ENCODE measurements at places on chromosomes 1 and 21.
A peak's percentile ranks its signal among the peaks of the same experiment; 100 is the strongest.

DNA sequence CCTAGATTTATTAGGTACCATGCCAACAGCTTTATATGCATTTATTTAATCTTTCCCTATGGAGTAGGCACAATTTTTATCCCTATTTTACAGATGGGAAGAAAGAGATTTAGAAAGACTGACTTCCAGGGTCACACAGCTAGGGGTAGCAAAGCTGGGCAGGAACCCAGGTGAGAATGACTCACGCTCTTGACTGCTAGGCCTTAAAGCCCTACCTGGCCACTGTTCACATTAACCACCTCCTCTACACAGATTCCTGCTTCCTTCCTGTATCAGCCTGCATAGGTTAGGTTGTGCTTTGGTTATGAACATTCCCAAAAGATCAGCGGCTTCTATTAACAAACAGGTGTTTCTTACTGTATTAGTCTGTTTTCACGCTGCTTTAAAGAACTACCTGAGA, 53.2 kb downstream of the DNAJC6 start:
- DNase-seq, result no peak

DNA sequence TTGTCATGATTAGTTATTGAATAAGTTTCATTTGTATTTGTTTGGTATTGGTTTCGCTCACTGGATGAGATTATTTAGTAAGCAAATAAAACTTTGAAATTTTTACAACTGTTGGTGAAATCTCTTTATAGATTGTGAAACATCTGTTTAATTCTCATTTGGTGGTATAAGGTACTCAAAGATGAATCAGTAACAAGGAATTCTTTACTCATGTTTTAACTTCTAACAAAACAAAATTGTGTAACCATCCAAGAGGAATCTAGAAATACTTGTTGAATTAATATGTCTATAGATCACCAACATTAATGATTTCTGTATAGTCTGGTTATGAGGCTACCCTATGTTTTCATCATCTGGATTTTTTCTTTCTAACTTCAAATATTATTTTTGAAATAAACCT, 62.8 kb upstream of the USP25 start:
- no peak for DNase-seq

DNA sequence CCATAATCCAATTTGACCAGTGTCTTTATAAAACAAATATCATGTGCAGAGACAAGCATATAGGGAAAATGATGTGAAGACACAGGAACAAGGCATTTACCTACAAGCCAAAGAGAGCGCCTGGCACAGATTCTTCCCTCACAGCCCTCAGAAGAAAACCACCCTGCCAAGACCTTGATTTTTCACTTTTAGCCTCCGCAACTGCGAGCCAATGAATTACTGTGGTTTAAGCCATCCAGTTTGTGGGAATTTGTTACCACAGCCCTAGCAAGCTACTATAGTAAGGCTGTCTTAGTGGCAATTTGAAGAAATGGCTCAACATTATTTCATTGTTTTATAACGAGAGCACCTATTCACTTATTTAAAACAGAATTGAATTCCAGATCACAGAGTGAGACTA, 85.7 kb upstream of the CCDC190 start:
- no peak for DNase-seq

DNA sequence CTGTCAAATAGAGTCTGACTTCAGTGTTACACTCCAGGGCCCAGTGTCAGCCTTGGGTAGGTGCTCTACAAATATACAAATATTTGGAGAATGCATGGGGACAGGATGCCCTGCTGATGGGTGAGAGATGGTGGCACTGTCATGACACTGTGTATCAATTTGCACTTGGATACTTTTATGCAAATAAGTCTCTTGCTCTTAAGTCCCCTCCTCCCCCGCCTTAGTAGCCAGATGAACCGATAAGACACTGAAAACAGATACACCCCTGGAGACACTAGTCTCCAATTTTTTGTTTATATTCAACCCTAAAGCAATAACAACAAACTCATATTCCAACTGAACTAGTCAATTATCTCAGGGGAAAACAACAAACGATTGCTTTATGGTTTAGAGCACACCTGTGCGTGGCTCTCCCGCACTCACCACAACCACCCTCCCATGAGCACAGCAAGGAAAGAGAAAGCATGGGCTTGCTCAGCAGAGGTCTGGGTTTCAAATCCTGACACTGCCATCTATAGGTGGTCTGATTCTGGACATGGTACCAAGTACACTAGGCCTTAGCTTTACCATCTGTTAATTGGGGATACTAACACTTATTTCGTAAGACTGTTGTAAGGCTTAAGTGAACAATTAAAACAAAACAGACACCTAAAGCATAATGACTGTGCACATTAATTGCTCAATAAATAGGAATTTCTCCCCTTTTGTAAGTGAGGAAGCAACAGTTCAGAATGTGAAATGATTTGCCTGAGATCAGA, 50.3 kb downstream of the HIVEP3 start:
- no peak for DNase-seq

DNA sequence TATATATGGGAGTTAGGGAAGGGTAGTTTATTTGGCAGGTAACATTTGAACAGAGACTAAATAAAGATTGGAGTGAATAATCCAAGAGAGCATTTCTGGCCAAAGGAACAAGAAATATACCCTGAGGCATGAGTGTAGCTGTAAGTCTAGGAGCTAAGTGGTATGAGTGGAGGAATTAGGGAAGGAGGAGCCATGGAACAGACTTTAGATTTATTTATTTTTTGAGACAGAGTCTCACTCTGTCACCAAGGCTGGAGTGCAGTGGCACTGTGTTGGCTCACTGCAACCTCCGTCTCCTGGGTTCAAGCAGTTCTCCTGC, 18.4 kb downstream of the CAPZA1 start:
- DNase-seq, result no peak

DNA sequence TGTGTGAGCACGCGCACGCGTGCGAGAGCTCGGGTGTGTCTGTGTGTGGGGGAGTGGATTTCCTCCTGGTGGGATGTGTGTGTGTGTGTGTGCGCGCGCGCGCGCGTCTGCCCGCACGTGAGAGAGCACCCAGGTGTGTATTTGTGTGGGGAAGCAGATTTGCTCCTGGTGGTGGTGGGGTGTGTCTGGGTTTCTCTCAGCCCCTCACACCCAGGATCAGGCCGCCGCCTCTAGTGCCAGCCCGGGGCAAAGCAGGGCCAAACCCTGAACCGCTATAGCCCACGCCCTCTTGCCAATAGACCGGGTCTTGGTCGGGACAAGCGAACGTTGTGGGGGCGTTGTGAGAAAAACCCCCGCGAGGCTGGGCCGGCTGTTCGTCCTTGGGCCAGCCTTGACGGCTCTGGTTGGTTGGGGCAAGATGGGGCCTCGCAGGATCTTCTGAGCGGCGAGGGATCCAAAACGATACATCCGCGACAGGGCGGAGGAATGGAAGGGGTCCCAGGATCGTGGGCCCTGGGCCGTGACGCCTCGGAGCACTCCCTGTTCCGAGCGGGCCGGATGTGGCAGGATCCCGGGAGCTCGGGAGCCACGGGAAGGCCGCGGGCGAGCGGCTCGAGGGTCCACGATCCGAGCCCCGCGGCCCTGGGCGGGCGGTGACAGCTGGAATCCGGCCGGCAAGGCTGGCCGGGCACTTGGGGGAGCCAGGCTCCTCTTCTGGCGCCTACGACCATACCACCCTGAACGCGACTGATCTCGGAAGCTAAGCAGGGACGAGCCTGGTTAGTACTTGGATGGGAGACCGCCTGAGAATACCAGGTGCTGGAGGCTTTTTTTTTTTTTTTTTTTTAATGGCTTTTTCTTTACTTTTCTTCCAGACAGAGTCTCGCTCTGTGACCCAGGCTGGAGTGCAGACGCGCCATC, 68.2 kb downstream of the RNF187 start:
- no peak for DNase-seq

GRCh38 chr1:209838537-209838936, 10.8 kb downstream of the UTP25 start:
- DNase-seq, result no peak

GRCh38 chr1:8848663-8849386, 29.7 kb downstream of the ENO1 start:
- DNase-seq, result peak; percentile 88

DNA sequence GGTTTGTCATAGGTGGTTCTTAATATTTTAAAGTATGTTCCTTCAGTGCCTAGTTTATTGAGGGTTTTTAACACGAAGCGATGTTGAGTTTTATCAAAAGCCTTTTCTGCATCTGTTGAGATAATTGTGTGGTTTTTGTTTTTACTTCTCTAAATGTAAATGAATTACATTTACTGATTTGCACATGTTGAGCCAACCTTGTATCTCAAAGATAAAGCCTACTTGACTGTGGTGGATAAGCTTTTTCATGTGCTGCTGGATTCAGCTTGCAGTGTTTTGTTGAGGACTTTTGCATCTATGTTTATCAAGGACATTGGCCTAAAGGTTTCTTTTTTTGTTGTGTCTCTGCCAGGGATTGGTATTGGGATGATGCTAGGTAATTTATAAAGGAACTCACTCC, 142.5 kb downstream of the PRDM2 start:
- DNase-seq, result no peak

DNA sequence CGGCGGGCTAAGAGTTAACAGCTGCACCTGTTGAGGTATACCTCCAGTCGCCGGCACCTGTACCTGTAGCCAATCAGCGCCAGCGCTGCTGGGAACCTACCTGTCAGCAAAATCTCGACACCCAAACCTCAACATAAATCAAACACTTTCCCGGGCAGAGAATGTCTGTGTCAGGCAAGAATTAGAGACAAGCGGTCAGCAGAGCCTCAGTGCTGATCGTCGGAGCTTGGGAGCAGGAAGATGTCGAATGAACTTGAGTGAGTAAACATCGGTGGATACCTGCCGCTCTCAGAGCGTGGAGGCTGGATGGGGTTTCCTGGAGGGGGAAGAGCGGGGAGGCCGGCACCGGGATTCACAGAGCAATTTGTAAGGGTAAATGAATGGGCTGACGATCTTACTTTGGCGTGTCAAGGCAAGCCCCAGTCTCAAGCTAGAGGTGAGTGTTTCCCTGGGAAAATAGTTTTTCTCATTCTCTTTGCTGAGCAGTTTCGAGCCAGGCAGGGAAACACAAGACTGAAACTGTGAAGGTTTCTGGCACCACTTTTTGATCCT, at the start of gene GRHL3:
GRHL3 (plus strand) TSS at position 46 of the 552 bp plus-strand sequence; CDS start at position 241, 195 bp downstream.
- DNase-seq, result no peak

DNA sequence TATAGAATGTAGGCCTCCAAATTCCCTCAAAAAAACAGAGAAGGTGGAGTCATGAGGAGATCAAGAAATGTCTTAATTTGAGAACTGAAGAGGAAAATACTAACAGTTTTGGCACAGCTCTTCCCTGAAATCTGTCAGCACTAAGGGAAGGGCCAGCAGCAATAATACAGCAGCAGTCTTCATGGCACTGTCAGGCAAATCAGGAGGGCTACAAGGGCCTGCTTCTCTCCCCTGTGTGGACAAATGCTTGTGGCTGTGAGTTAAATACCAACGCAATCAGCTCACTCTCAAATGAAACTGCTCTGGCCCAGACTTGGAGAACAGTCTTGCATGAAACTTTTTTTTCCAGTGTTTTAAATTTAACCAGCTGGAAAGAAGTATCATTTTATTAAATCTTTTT, 20.5 kb upstream of the CNN3 start:
- no peak for DNase-seq

GRCh38 chr1:59815892-59816291, 1.1 kb downstream of the HOOK1 start:
- no peak for DNase-seq

- DNase-seq, result no peak
These were observed 108.0 kb upstream of the DUSP10 start for GRCh38 chr1:221849897-221850296.

DNA sequence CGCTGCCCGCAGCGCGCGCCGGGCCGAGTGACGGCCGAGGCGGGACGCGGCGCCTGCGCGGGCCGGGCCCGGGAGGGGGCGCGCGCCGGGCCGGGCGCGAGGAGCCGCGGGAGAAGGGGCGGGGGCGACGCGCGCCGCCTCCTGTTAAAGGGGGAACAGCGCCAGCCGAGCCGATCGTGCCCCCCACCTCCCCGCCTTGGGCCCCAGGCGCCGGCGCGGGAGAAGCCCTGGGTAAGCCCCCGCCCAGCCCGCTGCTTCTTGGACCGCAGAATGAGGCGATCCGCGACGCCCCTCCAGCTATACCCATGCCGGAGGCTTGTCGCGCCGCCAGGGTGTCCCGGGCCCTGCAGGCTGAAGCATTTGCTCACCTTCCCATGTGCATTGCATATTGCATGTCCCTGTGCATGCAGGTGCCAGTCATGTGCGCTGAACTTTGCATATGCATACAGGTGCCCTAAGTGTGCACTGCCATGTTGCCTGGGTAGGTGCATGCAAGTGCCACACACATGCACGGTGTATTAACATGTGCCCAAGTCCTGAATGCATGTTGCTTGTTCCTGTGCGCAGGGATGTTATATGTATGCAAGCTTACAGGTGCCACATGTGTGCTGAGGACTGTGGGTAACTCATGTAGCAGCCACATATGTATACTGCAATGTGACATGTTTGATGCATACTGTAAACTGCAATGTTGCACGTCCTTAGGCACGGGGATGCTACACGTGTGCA, at the start of gene ADGRB2:
ADGRB2 (minus strand) TSS at position 29 of the 729 bp plus-strand sequence. CDS start 7,119 bp downstream, outside the sequence.
- DNase-seq, result no peak

- no peak for DNase-seq
These were observed 5.0 kb downstream of the SLC22A15 start for GRCh38 chr1:115980998-115981993.

DNA sequence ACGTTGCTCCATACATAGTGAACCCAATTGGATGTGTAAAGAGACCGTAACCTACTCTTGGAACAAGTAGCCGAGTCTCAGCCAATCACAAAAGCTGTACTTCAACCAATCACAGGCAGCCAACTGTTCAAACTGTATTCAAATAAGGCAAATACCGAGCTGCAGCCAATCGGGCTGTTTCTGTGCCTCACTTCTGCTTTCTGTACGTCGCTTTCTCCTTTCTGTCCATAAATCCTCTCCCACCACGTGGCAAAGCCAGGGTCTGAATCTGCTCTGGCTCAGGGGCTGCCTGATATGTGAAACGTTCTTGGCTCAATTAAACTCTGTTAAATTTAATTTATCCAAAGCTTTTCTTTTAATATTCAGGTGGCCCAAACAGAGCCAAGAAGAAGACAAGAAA, 210.3 kb downstream of the URB2 start:
- no peak for DNase-seq

Data from type B pancreatic cell (in vitro differentiated cells).